ENCODE measurements at places on chromosomes 1 and 21.

GRCh38 chr1:35434703-35435102, 122.5 kb downstream of the KIAA0319L start:
- no peak for DNase-seq

- no peak for DNase-seq
Observed at GRCh38 chr1:111191496-111191895, 8.9 kb downstream of the DENND2D start.

GRCh38 chr1:94798054-94798453, 22.1 kb upstream of the SLC44A3 start:
- DNase-seq: no peak

DNA sequence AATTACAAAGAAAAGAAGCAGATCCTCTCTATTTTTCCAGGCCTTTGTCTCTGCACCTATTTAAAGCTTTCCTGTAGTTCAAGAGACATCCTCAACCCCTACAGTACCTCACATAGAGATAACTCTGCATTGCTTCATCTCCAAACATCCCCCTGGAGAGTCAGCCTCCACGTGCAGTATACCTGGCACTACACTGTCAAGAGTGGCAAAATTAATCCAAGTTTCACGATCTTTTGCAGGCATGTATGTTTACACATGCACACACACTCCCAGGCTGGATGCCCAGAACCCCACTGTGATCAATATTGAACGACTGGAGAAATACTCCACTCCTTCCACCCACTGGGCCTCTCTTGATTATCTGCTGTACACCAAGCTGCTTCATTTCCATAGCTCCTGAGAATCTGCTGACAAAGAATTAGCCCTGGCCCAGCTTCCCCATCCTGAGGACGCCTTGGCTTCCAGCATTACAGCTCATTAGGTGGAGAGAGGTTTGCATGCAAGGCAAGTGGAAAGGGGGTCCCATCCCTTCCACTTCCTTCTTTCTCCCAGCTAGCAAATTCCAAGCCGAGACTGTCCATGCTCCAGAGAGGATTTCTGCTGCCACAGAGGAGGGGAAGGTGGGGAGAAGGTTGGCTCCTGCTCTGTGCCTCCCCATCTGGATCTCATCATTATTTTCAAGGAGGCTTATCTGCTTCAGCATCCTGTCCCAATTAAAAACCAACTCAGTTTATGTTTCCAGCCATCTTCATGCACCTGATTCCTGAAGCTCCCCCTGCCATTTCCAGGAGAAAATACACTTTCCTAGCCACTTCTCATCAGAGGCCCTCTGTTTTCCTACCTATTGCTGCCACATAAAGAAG, 66.5 kb upstream of the GOLT1A start:
- DNase-seq: no peak

GRCh38 chr1:232704694-232705680, 75.1 kb upstream of the SIPA1L2 start:
- no peak for DNase-seq

DNA sequence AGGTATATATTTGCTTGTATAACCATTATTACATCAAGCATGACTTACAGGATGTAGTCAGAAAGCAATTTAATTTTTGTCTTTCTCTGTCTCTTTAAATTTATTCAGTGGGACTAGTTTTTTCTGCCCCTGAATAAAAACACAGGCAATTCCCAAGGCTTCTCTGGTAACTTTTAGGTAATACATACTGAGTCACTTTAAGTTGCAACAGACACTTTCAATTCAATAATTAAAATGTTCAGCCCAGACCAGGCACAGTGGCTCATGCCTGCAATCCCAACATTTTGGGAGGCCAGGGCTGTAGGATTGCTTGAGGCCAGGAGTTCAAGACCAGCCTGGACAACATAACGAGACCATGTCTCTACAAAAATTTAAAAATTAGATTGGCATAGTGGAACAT, 12.3 kb downstream of the SLC44A3 start:
- no peak for DNase-seq

DNA sequence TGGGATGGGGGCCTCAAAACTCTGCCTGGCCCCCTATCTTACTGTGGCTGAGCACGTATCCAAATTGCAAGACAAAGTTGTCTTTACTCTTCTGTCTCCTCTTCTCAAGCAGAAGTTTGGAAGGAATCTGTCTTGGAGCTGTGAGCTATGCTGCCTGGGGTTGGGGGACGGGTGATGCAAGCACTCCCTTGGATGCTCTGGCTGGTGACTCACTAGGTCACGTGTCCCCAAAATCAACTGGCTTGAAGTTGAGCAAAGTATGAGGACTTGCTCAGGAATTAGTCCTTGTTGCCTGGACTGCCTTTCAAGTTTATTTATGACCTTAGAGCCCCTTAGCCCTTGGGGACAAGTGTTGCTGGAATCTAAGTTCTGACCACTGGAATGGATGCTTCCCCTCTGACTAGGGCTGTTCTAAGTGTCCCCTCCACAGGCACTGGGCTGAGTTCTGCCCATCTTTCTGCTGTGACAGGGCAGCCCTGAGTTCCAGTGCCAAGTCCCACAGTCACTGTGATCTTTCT, 269.5 kb downstream of the HHAT start:
- no peak for DNase-seq

DNA sequence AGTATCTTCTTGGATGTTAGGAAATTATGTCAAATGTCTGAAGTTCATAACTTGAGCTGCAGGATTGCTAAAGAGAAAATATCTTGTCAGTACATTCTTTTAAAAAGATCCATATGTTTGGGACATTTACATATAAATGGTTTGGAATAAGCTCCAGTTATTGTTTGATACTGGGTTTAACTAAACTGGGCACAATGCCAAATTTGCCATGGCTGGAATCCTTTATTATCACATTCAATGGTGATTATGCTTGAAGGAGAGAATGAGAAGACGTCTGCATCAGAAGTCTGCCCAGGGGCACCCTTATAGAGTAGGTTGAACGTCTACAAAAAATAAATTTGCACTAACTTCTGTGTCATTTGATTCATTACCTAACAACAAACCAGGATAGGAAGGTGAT, 652.5 kb downstream of the AMY1C start:
- DNase-seq: no peak

GRCh38 chr1:224387302-224387912, 30.7 kb downstream of the CNIH4 start:
- DNase-seq: no peak

DNA sequence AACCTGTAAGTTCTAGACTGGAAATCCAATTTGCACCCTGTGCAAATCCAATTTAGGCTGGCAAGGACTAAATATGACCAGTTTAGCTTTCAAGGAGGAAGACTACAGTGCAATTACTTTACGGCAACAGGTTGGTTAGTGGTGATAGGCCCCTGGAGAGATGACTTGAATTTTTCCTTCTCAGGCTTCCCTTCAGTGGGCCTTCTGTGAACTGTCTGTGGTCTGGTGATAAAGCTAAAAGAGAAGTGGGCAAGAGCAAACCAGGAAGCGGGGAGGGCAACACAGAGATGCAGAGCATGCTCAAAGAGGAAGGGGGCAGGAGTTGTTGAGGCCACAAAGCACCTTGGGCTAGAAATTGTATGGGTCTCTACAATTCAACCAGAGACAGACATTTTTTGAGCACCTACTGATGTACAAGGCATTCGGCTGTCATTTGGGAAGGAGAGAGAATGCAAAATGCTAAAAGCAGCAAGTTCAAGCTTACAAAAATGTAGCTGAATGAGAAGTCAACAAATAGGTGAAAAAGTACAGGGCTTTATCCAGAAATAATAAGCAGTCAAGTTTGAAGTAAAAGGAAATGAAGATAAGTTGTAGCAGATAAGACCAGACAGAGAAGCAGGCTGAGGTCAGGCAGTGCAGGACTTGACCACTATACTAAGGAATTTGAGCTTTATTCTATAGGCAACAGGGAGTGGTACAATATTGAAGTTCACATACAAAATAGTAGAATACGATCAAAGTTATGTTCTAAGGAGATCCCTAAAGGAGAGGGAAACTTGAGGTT, 23.9 kb downstream of the INPP5B start:
- DNase-seq: no peak

- DNase-seq: no peak
Observed at GRCh38 chr1:44616991-44617702, 57.1 kb downstream of the TMEM53 start.

DNA sequence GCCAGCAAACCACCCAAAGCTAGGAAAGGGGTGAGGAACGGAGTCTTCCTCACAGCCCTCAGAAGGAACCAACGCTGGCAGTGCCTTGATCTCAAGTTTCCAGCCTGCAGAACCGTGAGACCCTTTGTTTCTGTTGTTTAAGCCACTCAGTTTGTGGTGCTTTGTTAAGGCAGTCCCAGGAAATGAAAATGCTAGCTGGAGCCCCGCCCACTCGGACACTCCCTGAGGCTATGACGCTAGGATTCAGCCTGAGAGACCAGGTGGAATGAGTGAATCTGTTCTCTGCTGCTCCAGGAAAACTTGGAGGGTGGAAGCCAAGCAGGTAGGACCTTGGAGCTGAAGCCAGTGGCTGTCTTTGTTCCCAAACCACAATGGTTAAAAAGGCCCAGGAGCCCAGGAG, 196.5 kb upstream of the POU3F1 start:
- no peak for DNase-seq

DNA sequence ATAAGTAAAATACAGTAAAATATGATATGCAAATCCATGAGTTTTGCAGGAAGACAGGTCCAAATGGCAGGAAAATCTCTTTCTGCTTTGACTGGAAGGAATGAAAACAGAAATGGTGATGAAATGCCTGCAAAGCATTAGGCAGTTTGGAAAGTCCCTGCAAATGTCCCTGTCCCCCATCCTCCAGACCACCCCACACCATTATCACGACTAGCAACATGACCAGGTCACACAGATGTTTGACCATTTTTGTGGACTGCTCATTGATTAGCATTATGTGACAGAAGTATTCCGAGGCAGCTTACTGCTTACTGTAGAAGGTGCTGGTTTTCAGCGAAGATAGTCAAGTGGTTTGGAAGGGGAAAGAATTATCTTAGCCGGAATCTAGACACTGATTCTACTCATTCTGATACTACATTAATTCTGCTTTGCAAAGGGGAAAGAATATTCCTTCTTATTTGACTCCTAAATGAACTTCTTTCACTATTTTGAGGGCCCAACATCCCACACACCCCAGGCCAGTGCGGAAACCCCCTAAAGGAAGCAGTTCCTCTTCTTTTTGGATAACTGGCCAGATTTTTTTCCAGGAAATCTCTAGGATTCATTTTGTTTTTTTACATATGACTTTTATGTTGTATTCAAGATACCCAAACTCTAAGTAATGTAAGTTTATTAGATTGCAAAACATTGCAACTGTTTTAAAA, 9.5 kb upstream of the CR2 start:
- DNase-seq: no peak

- DNase-seq: no peak
Observed at GRCh38 chr1:97898948-97899347, 21.9 kb downstream of the DPYD start.

GRCh38 chr21:28632755-28633408, 359.8 kb downstream of the LTN1 start:
- no peak for DNase-seq

- no peak for DNase-seq
Observed at GRCh38 chr1:224897529-224898327, 31.7 kb upstream of the DNAH14 start.

- DNase-seq: no peak
Observed at GRCh38 chr21:46157987-46158451, 2.6 kb upstream of the FTCD start.

- no peak for DNase-seq
Observed at GRCh38 chr1:83029050-83029449, 969.9 kb downstream of the TTLL7 start.

DNA sequence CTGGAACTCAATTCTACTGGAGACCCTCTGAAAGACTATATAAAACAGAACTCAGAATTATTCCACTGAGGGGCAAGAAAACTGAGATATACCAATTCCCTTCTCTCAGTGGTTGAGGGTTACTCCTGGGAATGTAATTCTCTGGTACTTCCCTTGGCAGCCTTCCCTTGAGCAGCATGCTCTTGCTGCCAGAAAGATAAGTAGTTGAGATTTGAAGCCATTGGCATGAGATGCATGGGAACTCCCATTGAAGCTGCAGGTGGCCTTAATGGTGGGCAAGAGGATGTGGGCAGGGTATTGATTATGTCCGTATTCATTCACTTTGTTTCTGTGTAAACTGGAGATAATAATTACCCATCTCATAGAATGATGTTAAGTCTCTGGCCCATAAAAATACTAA, 28.6 kb upstream of the C1orf185 start:
- DNase-seq: no peak

GRCh38 chr1:10939654-10940450, 72.6 kb upstream of the TARDBP start:
- no peak for DNase-seq

- DNase-seq: no peak
Observed at GRCh38 chr1:187294421-187295201, 465.9 kb downstream of the PLA2G4A start.

GRCh38 chr1:212622906-212623305, 14.3 kb downstream of the ATF3 start:
- DNase-seq: no peak

GRCh38 chr1:180849031-180849775, 63.5 kb upstream of the KIAA1614 start:
- no peak for DNase-seq

GRCh38 chr1:81499487-81499886, 301.2 kb upstream of the ADGRL2 start:
- DNase-seq: no peak

GRCh38 chr1:221239792-221240191, 360.5 kb downstream of the HLX start:
- DNase-seq: peak; percentile 58

- DNase-seq: peak; percentile 82
Observed at GRCh38 chr1:204151552-204152309, at the start of gene ETNK2. Gene ETNK2 (minus strand): TSS chr1:204152044. CDS start chr1:204151852, 192 bp downstream.

- no peak for DNase-seq
Observed at GRCh38 chr1:151002051-151002450, 4.7 kb downstream of the MINDY1 start.

DNA sequence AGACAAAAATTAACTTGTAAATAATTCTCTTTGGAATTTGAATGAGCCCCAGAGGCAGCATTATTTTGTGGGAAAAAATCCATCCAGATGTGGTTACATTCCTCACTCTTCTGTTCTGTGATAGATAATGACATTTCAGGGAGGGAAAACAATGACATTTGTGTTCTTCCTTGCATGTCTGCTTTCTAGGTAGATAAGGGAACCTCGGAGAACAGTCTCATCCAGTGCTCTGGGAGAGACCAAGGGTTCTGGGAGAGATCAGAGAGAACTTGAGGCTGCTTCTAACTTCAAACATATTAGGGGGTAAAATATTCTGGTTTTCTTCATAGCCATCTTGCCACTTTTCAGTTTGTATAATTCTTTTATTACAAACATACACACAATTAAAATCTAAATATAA, 269.2 kb downstream of the NEGR1 start:
- DNase-seq: no peak

GRCh38 chr1:53081384-53082066, 19.5 kb downstream of the PODN start:
- no peak for DNase-seq

DNA sequence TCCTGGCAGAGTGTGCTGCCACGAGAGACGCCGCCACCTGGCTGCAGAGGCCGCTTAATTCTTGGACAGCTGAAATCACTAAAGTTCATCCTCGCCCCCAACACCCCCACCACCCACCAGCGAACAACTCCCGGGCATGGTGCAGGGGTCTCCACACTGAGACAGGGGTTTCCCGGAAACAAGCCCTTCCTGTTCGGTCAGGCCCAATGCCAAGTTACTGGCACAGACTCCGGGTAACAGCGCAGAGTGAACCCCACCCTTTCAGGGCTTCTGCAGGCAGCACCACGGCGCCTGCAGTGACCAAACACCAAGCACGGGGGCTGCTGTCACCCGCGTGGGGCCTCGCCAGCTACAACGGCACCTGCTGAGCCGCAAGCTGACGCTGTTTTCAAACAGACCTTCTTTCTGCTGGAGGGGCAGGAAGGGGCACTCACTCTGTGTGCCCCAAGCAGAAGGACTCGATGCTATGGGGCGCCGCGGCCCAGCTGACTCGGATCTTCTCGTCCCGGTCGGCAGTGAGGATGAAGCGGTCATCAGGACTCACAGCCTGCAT, 17.4 kb downstream of the WDR4 start:
- no peak for DNase-seq
